Activated T-cell treated with anti-CD3 and anti-CD28 coated beads, Interleukin-2, amount 50 U/mL, for 1 hour (primary cell): ENCODE measurements at places on chromosomes 11 and 22.

- no peak for DNase-seq
Observed at GRCh38 chr11:111639226-111639925, 37.1 kb downstream of the SIK2 start.

DNA sequence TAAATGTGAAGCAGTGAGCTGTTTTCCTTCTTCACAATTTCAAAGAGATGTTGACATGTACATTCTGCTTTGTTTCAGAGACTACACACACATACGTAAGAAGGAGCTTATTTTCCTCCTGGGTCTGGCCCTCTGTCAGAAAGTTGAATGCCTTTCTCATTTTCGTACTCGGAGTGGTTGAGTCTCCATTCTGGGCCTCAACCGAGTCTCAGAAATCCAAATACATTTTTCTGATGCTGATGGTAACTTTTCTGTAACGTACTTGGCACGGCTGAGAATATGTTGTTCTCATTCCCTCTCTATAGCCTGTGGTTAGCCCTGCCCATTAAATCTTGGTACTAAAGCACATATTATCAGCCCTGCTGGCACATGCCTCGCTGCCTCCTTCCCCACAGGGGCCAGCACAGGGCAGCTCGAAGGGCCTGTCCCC, 25.3 kb downstream of the PARVA start:
- no peak for DNase-seq

- no peak for DNase-seq
Observed at GRCh38 chr22:31130873-31131272, 8.1 kb downstream of the INPP5J start.

DNA sequence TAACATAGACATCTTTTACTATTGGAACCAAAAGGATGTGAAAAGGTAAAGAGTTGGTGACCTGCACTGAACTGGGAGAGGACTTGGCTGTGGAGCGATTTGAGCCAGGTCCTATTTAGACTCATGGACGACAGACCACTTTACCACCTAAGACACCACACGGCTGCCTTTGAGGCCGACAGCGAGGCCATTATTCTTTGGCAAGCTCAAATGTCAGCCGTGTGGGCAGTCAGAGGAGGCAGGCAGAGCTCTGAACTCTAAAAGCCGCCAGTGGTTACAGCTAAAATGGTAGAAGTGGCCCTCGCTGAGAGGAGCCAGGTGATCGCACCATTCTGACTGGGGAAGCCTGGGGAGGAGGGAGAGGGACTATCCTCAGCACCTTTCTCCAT, 50.5 kb downstream of the SCUBE1 start:
- no peak for DNase-seq

GRCh38 chr11:23687991-23688390, 808.9 kb upstream of the LUZP2 start:
- no peak for DNase-seq

GRCh38 chr22:43848366-43849171, 13.7 kb downstream of the SULT4A1 start:
- DNase-seq, result no peak

DNA sequence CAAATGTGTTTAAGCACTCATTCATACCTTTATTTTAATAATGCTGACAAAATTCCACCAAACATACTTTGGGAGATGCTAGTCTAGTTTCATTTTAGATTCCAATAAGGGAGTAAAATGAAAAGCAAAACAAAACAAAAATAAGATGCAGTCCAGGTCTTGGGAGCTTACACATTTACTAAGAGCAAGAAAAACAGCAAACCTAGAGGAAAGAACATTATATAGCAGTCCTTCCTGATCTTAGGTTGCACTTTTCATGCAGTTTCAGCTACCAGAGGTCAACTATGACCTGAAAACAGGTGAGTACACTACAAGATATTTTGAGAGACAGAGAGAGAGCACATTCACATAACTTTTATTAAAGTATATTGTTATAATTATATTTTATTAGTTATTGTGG, 1100.9 kb downstream of the DLG2 start:
- DNase-seq, result no peak

GRCh38 chr11:117816151-117816741, 8.3 kb downstream of the FXYD2 start:
- DNase-seq, result no peak

DNA sequence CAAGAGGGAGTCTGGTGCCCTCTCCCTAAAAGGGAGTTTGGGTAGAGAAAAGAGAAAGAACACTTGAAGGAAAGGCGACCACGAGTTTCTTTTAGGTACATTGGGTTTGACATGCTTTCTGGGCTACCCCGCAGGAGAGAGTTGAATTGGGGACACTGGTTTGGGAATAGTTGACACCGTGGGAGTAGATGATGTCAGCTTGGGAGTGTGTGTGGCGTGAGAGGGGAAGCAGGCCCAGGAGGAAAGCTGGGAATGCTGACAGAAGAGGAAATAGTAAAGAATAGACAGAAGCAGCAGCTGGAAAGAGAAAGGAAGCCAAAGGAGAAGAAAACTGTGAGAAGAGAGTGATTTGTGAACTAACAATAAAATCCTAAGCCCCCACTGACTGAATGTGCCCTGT, 442.9 kb downstream of the DYNC2H1 start:
- no peak for DNase-seq

GRCh38 chr11:96211436-96211835, 131.6 kb downstream of the MAML2 start:
- DNase-seq, result no peak

- DNase-seq, result no peak
Observed at GRCh38 chr11:125173556-125173955, 9.0 kb downstream of the PKNOX2 start.

DNA sequence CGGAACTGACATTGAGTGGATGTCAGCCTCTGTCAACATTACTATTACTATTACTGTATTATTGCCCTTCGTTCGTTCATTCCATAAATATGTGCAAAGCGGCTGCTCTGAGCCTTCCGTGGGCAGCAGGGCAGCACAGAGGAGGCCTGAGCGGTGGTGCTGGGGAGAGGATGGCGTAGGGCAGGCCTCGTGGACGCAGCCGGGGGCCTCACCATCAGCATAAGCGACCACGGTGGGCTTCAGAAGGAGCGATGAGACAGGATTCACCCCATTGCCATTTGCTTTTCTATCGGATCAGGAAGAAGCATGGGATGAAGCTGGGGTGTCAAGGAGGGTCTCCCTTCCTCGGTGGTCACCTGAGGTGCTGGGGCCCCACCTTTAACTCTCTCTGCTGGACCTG, 22.7 kb downstream of the ANO1 start:
- no peak for DNase-seq
